NCI-H1436 (cell line): ENCODE measurements at places on chromosomes 7 and 10.

DNA sequence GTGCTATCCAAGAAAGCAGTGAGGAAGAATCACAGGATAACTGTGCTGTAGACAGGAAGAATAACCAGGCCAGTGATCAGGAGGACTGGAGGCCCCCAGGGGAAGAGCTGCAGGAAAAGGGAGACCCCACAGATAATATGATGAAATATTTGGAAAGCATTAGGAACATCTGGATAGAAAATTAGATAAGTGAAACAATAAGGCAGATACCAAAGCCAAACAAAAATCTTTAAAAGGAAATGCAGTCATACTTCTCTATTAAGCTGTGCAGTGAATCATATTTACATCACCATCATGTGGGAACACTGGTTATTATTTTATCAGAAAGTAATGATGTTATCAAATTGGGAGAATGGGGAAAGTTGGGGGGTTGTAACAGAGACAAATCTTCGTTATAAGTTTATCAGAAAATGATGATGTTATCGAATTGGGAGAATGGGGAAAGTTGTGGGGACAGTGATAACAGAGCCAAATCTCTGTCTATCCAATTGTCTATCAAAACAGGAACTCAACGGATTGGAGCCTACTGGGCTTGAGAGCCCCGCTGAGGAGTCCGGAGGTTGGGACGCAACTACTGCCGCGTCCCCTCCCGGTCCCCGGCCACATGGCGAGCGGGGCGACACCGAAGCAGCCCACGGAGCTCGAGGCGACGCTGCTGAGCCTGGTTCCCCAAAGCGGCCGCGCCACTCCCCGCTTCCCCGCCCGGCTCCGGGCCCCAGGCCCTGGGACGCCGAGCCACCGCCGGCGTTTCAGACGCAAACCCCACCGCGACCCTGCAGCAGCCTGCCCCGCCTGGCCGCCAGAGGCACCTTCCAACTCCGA, 14.0 kb upstream of the RALA start:
- DNase-seq, result no peak

DNA sequence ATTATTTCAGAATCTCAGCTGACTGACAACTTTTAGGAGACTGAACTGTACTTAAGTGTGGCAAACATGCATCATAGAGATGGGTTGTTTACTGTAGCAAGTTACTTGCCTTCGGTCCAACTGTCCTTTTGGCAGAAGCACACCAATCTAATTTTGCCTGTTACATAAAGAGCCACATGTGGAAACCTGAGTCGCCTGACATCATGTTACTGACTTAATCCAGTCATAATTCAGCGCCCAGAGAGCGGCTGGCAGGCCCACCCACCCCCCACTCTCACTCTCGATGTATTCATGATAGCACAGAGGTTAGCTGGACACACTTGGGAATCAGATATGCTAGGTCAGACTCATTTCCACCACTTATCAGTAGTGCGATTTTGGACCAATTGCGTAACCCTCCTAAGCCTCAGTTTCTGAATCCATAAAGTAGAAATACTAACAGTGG, 57.3 kb upstream of the CAPZA2 start:
- no peak for DNase-seq

- DNase-seq, result no peak
These were observed 3.8 kb downstream of the NKX2-3 start for GRCh38 chr10:99536338-99537085.

DNA sequence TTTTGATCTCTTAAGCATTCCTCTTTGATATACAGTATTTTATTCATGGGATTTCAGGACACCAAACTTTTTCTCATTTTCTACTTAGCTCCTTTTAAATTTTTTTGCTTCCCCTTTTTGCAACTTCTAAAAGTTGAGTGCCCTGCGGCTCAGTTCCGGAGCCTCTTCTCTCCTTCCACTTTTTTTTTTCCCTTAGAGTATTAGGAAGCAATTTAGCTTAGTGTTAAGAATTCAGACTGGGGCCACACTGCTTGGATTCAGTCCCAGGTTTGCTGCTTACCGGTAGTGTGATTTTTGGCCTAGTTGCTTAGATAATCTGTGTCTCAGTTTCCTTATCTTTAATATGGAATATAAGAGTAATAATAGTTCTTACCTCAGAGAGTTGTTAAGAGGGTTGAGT, 3.4 kb downstream of the STAM start:
- DNase-seq, result no peak

DNA sequence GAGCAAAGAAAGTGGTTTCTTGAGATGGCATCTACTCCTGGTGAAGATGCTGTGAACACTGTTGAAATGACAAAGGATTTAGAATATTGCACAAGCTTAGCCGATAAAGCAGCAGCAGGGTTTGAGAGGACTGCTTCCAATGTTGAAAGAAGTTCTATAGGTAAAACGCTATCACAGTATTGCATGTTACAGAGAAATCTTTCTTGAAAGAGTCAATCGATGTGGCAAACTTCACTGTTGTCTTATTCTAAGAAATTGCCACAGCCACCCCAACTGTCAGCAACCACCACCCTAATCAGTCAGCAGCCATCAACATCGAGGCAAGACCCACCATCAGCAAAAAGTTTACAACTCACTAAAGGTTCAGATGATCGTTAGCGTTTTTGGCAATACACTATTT, 59.9 kb downstream of the SLC29A4 start:
- DNase-seq, result no peak

DNA sequence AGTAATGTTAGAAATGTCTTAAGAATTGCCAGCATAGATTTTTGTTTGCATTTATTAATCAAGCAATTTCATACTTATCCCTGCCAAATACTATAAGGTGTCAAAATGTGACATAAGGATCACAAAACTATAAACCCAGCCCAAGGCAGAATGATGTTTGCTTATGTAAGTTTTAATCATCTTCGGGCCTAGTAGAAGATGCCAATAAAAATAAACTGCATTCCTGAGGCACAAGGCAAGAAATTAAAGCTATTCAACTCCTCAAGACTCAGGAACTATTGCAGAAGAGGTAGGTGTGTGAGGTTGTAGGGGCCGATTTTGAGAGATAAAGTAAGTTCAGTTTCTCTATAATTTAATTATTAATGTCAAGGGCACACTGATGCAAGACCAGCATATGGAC, 189.4 kb upstream of the AHR start:
- DNase-seq, result no peak

DNA sequence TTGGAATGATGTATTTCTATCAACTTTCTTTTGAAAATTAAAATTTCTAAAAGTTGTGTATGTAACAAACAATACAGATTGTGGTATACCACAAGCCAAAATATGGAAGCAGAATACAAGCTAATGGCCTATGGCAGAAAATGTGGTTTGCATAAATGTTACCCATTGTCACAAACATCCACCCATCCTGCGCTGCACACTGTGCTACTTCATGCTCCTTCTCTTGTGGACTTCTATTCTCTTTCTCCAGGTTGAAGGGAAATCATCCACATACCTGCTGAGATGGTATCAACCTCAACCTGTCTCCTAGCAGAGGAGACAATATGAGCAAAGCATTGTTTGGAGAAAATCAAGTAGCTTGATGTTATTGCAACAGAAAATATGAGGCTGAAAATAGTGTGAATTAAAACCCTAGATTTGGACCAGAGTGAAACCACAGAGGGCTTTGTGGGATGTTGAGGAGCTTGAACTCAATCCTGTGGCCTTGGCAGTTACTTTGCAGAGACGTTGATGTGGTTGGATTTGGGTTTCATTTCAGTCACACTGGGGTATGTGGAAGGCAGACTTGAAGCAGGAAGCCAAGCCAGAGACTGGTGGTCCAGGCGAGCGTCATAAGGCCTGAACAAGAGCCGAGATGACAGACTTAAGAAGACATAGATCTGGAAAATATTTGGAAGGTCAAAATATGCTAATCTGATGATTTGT, 63.8 kb downstream of the ICA1 start:
- no peak for DNase-seq

GRCh38 chr10:71398976-71399375, 2.3 kb downstream of the CDH23 start:
- DNase-seq, result no peak

DNA sequence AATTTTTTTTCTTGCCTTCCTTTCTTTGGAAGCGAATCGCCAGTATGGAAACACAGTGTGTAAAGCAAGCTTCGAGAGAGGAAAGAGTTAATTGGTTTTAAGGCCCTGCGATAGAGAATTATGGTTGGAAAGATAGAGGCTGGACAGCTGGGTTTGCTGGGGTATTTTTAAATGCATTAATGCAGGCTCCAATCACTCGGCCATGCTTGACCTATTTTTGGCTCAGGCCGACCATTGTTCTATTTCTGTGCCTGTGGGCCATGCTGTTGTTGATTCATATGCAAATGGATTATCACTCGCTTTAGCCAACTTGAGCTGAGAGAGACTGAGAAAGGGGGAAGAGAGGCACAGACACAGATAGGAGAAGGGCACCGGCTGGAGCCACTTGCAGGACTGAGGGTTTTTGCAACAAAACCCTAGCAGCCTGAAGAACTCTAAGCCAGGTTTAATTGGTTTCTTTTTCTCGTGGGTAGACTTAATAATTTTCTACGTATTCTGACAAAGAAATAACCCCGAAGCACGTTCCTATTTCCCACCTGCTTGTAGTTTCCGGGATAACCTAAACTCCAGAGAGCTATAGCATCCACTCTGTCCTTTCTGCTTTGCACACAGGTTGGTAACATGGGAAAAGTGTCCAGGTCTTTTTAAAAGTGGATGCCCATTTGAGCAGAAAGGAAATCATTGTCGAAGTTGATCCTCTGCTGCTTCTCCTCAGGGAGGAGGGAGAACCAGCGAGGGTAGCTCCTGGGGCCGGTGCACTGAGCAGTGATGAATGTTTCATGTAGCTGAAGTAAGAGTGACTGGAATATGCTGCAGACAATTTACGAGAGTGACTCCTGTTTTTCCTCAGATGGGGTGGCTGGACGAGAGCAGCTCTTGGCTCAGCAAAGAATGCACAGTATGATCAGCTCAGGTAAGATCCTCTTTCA, at the start of gene HDAC9:
TSS of gene HDAC9 (plus strand) at position 338 of the 929 bp plus-strand sequence. CDS start at position 892, 554 bp downstream.
- peak; percentile 31 for DNase-seq

GRCh38 chr10:131312478-131312836, 936 bp upstream of the TCERG1L start:
- peak; percentile 85 for DNase-seq

GRCh38 chr7:127588697-127589482, 679 bp downstream of the ARF5 start:
- DNase-seq, result peak; percentile 28

- no peak for DNase-seq
These were observed 36.7 kb downstream of the EGFR start for GRCh38 chr7:55055479-55055878.

- no peak for DNase-seq
These were observed 6.8 kb upstream of the AEBP1 start for GRCh38 chr7:44097064-44097932.
